ENCODE measurements at places on chromosomes 3 and 15.

- no peak for DNase-seq
Observed at GRCh38 chr15:27427276-27427675, 456.3 kb downstream of the GABRG3 start.

- DNase-seq: no peak
Observed at GRCh38 chr3:142839831-142840230, 49.1 kb downstream of the PCOLCE2 start.

- DNase-seq: no peak
Observed at GRCh38 chr15:43153269-43153668, 19.9 kb downstream of the TMEM62 start.

GRCh38 chr3:3212781-3213440 lies 33.4 kb upstream of the CRBN start:
- DNase-seq: no peak

- no peak for DNase-seq
Observed at GRCh38 chr3:147458995-147459704, 50.0 kb downstream of the ZIC1 start.

- no peak for DNase-seq
Observed at GRCh38 chr3:171173736-171174135, 147.2 kb upstream of the SLC2A2 start.

GRCh38 chr3:188365184-188365583 lies 211.2 kb downstream of the LPP start:
- DNase-seq: no peak

- no peak for DNase-seq
Observed at GRCh38 chr3:106048946-106049481, 180.2 kb upstream of the CBLB start.

All from SW 1271 (cell line).